Motor neuron (in vitro differentiated cells): ENCODE measurements at places on chromosomes 3 and 15. TPM values are rescaled to one million over a fixed set of nuclear protein-coding genes. Genes with fewer than 3 reads are reported as not detected.

GRCh38 chr3:111282024-111282423 lies 210.4 kb downstream of the NECTIN3 start:
- ATAC-seq: no peak

The LMAN1L gene
- total RNA-seq: 0.85 and 0.89 TPM in 2 replicates

DNA sequence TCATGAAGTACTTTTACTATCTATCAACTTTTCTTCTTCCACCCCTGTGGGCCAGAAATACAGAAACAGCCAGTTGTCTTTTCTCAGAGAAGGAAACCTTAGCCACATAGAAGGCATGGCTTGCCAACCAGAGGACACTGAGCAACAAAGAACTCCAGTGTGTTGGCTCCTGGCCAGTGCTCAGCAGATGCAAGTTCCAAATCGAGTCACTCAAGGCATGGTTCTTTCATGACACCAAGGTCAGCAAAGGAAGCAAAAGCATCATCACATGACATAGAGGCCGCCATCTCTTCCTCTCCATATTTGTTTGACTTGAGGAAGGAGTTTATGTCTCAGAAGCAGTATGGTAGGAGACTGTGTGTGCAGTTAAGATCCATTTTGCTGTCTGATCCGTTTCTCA lies 92.2 kb downstream of the MYLK start:
- ATAC-seq: no peak

- no peak for ATAC-seq
These were observed 95.8 kb upstream of the UMPS start for GRCh38 chr3:124634210-124635168.

- no peak for ATAC-seq
These were observed 107.6 kb downstream of the IMPG2 start for GRCh38 chr3:101212730-101213129.

The CAMP gene
- total RNA-seq: not detected in 2 replicates

The TGM4 gene
- total RNA-seq: 0.37 and 0.52 TPM in 2 replicates

GRCh38 chr3:55968331-55968730 lies 481.2 kb upstream of the WNT5A start:
- no peak for ATAC-seq
